ENCODE measurements at places on chromosomes 1 and 21. TPM values are rescaled to one million over a fixed set of nuclear protein-coding genes. Genes with fewer than 3 reads are reported as not detected.
A peak's percentile ranks its signal among the peaks of the same experiment; 100 is the strongest.

The RAB42 gene
- total RNA-seq, result not detected

The CITED4 gene
- 2.1 TPM for total RNA-seq

The TDRD5 gene
- total RNA-seq, result not detected

The FMO4 gene
- 1.9 TPM for total RNA-seq

The RNF186 gene
- not detected for total RNA-seq

DNA sequence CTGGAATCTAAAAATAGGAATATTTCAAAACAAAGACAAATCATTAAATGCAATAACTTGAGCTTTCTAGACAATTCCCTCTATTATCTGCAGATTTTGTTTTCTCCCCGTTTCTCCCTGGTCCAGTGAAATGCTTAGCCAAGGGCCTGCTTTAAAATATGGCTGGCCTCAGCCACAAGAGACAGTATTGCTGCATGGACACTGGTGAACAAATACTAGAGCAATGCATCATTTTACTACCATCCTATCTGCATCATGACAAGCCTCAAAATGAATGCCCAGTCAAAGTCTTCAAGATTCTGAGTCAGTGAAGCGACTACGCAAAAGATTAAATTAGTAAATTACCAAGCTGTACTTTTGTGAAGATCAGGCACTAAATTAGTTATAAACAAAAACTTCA is 80.5 kb downstream of the ENAH start:
- no peaks in the 10 kb centered on the region for H3K4me1 ChIP-seq
- H3K36me3 ChIP-seq, result no peaks in the 10 kb centered on the region
- DNase-seq, result no peak
- H3K4me3 ChIP-seq, result no peak overlapping the region
- H3K27me3 ChIP-seq, result no peaks in the 10 kb centered on the region

GRCh38 chr1:13675151-13675651 is 24.8 kb upstream of the PRDM2 start:
- H3K4me1 ChIP-seq, result no peaks in the 10 kb centered on the region
- H3K27me3 ChIP-seq, result peaks cover 14% of the 10 kb centered on the region
- H3K36me3 ChIP-seq, result no peaks in the 10 kb centered on the region
- H3K27ac ChIP-seq, result no peak overlapping the region
- no peak for DNase-seq

DNA sequence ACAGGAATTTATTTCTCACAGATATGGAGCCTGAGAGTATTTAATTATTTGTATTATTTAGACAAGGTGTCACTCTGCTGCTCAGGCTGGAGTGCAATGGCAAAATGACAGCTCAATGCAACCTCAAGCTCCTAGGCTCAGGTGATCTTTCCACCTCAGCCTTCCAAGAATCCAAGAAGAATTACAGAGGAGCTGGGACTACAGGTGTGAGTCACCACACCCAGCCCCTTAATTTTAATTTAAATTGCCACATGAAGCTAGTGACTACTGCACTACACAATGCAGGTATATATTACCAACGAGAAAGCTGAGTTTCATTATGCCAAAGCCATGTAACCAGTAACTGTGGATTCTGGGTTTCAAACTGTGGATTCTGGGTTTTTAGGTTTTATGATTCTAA is 2.1 kb downstream of the KHDC4 start:
- H3K27ac ChIP-seq, result no peak overlapping the region
- peaks cover 37% of the 10 kb centered on the region for H3K36me3 ChIP-seq
- DNase-seq, result no peak
- peak overlapping the region; percentile 33 for H3K4me3 ChIP-seq

GRCh38 chr1:161491472-161491871 is 13.8 kb upstream of the FCGR2A start:
- H3K27ac ChIP-seq, result no peak overlapping the region
- no peak overlapping the region for H3K4me3 ChIP-seq
- peaks cover 17% of the 10 kb centered on the region for H3K4me1 ChIP-seq
- no peaks in the 10 kb centered on the region for H3K36me3 ChIP-seq
- DNase-seq, result no peak
- peaks cover 35% of the 10 kb centered on the region for H3K27me3 ChIP-seq

DNA sequence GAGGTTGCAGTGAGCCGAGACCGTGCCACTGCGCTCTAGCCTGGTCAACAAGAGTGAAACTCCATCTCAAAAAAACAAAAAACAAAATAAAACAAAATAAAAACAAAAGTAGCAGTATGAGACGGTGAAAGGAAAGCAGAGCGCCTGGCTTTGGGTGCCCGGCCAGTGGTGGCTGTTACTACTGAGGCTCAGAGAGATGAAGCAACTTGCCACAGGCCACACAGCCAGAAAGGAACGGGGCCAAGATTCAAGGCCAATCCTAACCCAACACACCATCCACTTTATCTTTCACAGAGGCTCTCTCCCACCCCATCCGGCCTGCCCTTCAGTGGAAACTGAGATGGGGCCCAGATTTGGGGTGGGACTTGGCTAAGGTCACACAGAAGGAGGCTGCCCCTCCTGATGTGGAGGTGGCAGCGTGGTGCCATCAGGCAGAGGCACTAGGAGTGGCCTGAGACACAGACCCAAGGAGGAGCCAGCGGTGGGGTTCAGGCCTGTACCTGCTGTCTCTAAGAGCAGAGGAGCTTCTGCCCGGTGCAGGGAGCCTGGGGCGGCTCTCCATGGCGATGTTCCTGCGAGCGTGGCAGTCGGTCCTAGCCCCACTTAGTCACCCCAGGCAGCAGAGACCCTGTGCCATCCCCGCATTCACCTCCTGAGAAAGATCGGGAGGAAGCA is 33.2 kb downstream of the LDLRAP1 start:
- no peaks in the 10 kb centered on the region for H3K27me3 ChIP-seq
- DNase-seq, result no peak
- no peaks in the 10 kb centered on the region for H3K36me3 ChIP-seq
- no peak overlapping the region for H3K27ac ChIP-seq
- H3K4me3 ChIP-seq, result no peak overlapping the region

DNA sequence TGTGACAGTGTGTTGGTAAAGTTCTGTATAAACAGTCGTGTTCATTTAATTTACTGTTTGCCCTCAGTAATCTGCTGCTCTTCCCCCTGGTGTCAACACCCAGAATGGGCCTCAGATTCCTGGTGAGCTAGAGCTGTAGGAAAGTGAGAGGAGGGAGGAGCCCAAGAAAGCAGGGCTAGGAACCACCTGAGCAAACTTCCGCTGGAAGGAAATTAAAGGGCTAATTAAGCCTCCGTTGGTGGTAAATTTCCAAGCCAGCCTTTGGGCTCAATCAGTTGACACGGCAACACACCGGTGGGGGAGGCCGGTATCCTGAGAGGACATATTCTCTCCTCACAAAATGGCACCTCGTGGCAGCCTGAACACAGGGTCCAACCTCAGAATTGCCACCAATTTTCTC is 32.9 kb downstream of the RAB3B start:
- DNase-seq, result no peak
- H3K4me3 ChIP-seq, result no peak overlapping the region
- no peaks in the 10 kb centered on the region for H3K4me1 ChIP-seq

GRCh38 chr21:38401191-38401926 is 96.9 kb downstream of the ERG start:
- no peaks in the 10 kb centered on the region for H3K36me3 ChIP-seq
- no peak overlapping the region for H3K27ac ChIP-seq
- peaks cover 25% of the 10 kb centered on the region for H3K27me3 ChIP-seq
- no peaks in the 10 kb centered on the region for H3K4me1 ChIP-seq
- no peak for DNase-seq
- H3K4me3 ChIP-seq, result no peak overlapping the region

DNA sequence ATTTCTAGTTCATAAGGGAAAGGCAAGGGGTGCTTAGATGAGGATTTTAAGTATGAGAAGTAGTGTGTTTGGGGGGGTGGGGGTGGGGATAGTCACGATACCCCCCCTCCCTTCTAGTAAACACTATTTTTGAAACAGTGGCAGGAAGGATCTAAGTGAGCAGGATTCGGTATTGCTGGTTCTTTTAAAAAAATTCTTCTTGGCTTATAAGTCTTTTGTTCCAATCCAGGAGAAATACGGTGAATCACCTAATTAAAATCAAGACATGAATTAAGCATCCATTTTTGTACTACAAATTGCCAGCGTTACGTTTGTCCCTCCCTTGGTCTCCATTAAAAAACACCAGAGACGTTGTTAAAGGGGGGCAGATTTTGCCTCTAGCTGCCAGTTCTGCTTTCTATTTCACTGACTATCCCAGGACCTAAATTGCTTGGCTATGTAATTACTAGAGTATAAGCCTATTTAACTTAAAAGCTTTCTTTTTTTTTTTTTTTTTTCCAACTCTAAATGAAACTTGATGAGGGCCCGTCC is 911 bp downstream of the LMO4 start:
- no peak for DNase-seq
- peaks cover 12% of the 10 kb centered on the region for H3K36me3 ChIP-seq
- H3K27me3 ChIP-seq, result peaks cover 8% of the 10 kb centered on the region
- H3K27ac ChIP-seq, result peak overlapping the region; percentile 85

GRCh38 chr1:161230762-161231161 is 4.9 kb downstream of the TOMM40L start:
- no peaks in the 10 kb centered on the region for H3K27me3 ChIP-seq
- H3K27ac ChIP-seq, result no peak overlapping the region
- DNase-seq, result no peak

DNA sequence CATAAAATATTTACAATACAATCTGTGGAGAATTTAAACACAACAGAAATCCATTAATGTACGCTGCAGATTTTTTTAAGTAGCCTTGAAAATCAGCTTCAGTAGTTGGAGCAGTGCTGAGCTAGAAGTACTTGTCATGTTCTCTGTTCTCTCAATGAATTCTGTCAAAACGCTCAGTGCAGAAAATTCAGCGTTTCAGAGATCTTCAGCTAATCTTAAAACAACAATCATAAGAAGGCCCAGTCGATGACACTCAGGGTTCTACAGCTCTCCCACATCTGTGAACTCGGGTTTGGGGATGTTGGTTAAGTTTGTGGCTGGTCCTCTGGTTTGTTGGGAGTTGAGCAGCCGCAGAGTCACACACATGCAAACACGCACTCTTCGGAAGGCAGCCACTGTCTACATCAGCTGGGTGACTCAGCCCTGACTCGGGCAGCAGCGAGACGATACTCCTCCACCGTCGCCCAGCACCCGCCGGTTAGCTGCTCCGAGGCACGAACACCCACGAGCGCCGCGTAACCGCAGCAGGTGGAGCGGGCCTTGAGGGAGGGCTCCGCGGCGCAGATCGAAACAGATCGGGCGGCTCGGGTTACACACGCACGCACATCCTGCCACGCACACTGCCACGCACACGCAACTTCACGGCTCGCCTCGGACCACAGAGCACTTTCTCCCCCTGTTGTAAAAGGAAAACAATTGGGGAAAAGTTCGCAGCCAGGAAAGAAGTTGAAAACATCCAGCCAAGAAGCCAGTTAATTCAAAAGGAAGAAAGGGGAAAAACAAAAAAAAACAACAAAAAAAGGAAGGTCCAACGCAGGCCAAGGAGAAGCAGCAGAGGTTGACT is 161.2 kb downstream of the RUNX1 start:
- DNase-seq, result peak; percentile 95
- H3K4me3 ChIP-seq, result peak overlapping the region; percentile 88
- H3K27me3 ChIP-seq, result peaks cover 5% of the 10 kb centered on the region
- peak overlapping the region; percentile 100 for H3K27ac ChIP-seq

GRCh38 chr1:236133339-236133738 is 9.0 kb upstream of the GPR137B start:
- H3K27ac ChIP-seq, result no peak overlapping the region
- no peaks in the 10 kb centered on the region for H3K36me3 ChIP-seq
- H3K4me3 ChIP-seq, result no peak overlapping the region
- no peak for DNase-seq
- peaks cover 21% of the 10 kb centered on the region for H3K27me3 ChIP-seq
- no peaks in the 10 kb centered on the region for H3K4me1 ChIP-seq

- H3K4me1 ChIP-seq, result peaks cover 4% of the 10 kb centered on the region
- H3K4me3 ChIP-seq, result no peak overlapping the region
- DNase-seq, result peak; percentile 55
- H3K27ac ChIP-seq, result no peak overlapping the region
Observed at GRCh38 chr1:47507881-47508701, 70.2 kb downstream of the FOXD2 start.

GRCh38 chr21:15508554-15508953 is 221.2 kb upstream of the USP25 start:
- DNase-seq, result no peak
- no peak overlapping the region for H3K4me3 ChIP-seq
- no peak overlapping the region for H3K27ac ChIP-seq
- H3K4me1 ChIP-seq, result peaks cover 5% of the 10 kb centered on the region
- no peaks in the 10 kb centered on the region for H3K27me3 ChIP-seq

DNA sequence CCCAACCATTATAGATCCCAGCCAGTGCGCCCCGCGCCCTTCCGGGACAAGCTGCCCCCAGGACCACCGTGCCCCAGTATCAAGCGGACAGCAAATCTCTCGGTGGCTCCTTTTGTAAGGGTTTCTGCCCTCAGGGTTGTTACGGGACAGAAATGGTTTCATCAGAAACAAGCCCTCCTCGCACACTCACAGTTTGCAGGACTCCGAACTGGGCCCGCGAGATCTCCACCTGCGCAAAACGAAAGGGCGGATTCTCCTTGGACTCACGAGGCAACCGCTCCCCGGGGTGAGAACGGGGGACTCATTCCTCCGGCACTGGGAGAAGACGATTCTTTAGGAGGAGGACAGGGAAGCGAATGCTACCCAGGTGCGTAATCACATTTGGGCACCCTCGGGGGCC is 51.1 kb upstream of the H6PD start:
- H3K4me1 ChIP-seq, result peaks cover 7% of the 10 kb centered on the region
- no peak overlapping the region for H3K27ac ChIP-seq
- peaks cover 1% of the 10 kb centered on the region for H3K36me3 ChIP-seq
- peaks cover 22% of the 10 kb centered on the region for H3K27me3 ChIP-seq

DNA sequence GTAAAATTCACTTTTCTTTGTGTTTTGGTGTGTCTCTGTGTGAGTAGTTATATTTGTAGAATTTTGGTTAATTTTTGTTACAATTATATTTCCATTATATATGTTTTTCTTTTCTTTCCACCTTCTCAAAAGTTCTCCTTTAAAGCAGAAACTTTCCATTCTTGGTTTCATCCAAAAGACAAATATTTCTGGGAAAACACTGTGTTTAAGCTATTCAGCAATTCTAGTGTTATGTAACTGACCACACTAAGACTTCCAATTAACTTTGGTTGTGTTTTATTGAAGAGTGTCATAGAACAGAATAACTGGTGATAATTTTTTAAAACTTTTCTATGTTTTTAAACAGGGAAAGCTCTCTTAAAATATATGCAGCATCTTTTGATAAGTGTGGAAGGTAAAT is 13.6 kb upstream of the RGL1 start:
- H3K36me3 ChIP-seq, result no peaks in the 10 kb centered on the region
- H3K27me3 ChIP-seq, result peaks cover 2% of the 10 kb centered on the region
- DNase-seq, result no peak
